ENCODE measurements at places on chromosomes 13 and 19. TPM values are rescaled to one million over a fixed set of nuclear protein-coding genes. Genes with fewer than 3 reads are reported as not detected.

DNA sequence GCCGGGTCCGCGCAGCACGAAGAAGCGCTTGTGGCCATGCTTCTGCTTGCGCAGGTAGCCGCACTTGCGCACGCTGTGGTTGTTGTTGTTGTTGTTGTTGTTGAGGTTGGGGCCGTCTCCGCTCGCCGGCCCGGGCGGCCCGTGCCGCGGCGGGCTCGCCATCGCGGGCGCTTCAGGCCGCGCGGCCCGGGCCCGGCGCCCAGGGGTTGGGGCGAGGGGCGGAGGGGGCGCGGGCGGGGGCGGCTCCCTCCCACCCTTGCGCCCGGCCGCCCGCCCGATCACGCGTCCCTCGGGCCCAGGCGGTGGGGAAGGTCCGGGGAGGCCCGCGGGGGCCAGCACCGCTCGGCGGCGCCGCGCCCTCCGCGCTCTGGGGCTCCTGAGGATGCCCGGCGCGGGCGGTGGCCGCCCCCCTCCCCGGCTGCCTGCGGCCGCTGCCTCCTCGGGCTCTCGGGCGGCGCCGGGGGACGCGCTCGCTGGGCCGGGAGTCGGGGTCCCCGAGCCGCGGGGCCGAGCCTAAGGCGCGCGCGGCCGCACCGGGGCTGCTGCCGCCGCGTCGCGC is 412 bp downstream of the IRS2 start:
- peaks cover 31% of the 10 kb centered on the region for H3K4me1 ChIP-seq
- H3K27ac ChIP-seq, result peak overlapping the region; percentile 99
- H3K27me3 ChIP-seq, result no peaks in the 10 kb centered on the region
- no peaks in the 10 kb centered on the region for H3K36me3 ChIP-seq
- peak overlapping the region; percentile 90 for H3K4me3 ChIP-seq
- DNase-seq, result no peak

- no peaks in the 10 kb centered on the region for H3K4me1 ChIP-seq
- H3K27ac ChIP-seq, result no peak overlapping the region
- H3K27me3 ChIP-seq, result no peaks in the 10 kb centered on the region
- H3K36me3 ChIP-seq, result no peaks in the 10 kb centered on the region
Measured at GRCh38 chr13:107835339-107836018, 379.9 kb downstream of the LIG4 start.

GRCh38 chr19:5973867-5974635 is 3.9 kb downstream of the RANBP3 start:
- H3K27ac ChIP-seq, result no peak overlapping the region
- H3K36me3 ChIP-seq, result peaks cover 13% of the 10 kb centered on the region
- H3K27me3 ChIP-seq, result no peaks in the 10 kb centered on the region
- no peak overlapping the region for H3K4me3 ChIP-seq
- H3K4me1 ChIP-seq, result peaks cover 58% of the 10 kb centered on the region

Gene MEIS3
- total RNA-seq, result 1.6 TPM

All from Peyer's patch (tissue), 4 donors.